ENCODE measurements at places on chromosomes 4 and X.

- DNase-seq: peak; percentile 51
Measured at GRCh38 chrX:67563469-67564448, 19.9 kb downstream of the AR start.

GRCh38 chr4:174596513-174596912 is 74.2 kb upstream of the HPGD start:
- no peak for DNase-seq

GRCh38 chrX:130091980-130092522 is 18.2 kb downstream of the ELF4 start:
- no peak for DNase-seq

DNA sequence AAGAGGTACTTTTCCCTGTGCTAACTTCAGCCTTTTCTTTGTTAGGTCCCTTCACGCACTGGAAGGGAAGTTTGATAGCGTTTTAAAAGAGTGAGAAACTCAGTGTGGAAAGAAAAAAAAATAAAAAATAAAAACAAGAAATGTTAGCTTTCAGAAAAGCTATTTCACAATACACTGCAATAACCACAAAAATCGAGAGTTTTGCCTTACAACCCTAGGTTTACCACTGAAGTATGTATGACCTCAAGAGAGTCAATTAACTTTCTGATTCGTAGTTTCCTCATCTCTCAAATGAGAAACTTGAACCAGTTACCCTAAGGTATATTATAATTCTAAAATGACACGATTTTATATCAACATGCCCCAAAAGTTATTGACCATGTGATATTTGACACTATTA is 93.9 kb upstream of the JADE1 start:
- peak; percentile 78 for DNase-seq

DNA sequence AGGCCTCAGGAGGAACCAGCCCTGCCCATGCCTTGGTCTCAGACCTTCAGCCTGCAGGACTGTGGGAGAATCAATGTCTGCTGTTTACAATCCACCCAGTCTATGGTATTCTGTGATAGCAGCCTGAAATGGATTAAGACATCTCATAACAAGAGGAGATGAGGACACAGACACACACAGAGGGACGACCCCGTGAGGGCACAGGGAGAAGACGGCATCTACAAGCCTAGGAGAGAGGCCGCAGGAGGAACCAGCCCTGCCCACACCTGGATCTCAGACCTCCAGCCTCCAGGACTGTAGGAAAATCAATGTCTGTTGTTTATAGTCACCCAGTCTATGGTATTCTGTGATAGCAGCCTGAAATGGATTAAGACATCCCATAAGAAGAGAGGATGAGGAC is 3.3 kb downstream of the SLC25A6 start:
- no peak for DNase-seq

DNA sequence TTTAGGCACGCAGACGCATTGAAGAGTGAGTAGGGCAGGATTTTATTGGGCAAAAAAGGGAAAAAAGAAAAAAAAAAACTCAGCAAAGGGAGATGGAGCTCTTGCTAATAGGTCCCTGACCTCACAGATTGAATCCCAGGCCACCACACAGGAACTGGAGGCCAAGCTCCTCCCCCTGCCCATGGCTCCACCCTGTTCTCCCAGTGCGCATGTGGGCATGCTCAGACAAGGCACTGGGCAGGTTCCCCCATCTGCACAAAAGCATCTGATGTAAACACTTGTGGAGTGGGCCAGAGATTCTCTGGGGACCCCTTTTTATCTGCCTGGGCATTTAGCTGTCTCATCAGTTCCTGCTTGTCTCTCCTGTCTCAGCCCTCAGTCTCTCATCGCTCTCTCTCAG is 9.5 kb downstream of the FRMD7 start:
- DNase-seq: no peak

DNA sequence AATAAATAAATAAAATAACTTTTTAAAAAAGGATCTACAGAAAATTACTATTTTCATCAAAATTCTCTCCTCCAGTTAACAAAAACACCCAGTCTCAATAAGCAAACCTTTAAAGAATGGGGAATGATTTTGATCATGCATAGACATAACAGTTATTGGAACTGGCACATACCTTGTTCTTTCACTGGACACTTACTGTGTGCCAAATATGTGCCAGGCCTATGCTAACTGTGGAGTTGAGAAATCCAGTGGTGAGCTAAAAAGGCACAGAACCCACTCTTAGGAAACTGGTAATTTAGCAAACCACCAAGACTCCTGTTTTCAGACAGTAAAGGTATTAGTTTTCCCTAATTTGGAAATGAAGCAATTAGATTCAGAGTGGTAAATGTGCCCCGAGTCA is 39.1 kb downstream of the CLOCK start:
- DNase-seq: no peak

Data from fibroblast of mammary gland (primary cell).